ENCODE measurements at places on chromosomes 7 and 10.

DNA sequence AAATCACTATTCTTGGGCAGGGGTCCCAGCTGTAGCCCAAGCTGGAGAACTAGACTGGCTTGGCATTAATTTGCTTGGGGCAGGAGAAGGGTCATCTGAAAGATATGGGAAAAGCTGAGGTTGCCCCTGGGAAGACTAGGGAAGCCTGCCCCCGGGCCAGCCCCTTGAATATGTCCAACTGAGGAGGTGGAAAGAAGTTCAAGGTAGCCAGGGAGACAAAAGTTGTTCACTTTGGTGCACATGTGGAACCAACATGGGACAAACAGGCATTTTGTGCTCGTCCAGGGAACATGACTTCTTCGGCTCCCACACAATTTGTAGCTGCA is 1.4 kb upstream of the LRRC61 start:
- no peak for DNase-seq

GRCh38 chr10:60846173-60846572 is 67.9 kb downstream of the CDK1 start:
- DNase-seq, result no peak

DNA sequence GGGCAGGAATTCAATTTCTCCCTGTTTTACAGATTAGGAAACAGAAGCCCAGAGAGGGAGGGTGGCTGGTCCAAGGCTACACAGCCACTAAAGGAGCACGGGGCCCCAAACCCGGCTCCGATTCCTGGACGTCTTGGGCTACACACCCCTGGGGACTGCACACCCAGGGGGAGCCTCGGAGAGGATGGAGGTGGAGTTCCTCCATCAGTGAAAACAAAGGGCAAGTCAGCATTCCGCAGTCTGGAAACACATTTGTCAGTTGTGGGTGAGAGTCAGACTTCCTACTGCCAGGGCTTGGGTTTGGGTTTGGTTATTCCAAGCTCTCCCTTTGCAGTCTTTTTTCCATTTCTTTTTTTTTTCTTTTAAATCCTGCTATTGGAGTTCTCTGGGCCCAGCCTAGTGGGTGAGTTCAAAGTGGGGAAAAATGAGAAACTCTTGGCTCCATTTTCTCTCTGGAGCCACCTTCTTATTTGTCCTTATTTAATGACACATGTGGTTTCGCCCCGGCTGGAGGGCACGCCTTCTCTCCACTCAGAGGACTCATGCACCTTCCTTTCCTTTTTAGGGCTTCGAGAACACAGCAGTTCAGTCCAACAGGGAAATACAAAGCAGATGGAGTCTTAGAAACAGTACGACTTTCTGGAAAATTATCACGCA is 59.9 kb upstream of the AQP1 start:
- DNase-seq, result no peak

DNA sequence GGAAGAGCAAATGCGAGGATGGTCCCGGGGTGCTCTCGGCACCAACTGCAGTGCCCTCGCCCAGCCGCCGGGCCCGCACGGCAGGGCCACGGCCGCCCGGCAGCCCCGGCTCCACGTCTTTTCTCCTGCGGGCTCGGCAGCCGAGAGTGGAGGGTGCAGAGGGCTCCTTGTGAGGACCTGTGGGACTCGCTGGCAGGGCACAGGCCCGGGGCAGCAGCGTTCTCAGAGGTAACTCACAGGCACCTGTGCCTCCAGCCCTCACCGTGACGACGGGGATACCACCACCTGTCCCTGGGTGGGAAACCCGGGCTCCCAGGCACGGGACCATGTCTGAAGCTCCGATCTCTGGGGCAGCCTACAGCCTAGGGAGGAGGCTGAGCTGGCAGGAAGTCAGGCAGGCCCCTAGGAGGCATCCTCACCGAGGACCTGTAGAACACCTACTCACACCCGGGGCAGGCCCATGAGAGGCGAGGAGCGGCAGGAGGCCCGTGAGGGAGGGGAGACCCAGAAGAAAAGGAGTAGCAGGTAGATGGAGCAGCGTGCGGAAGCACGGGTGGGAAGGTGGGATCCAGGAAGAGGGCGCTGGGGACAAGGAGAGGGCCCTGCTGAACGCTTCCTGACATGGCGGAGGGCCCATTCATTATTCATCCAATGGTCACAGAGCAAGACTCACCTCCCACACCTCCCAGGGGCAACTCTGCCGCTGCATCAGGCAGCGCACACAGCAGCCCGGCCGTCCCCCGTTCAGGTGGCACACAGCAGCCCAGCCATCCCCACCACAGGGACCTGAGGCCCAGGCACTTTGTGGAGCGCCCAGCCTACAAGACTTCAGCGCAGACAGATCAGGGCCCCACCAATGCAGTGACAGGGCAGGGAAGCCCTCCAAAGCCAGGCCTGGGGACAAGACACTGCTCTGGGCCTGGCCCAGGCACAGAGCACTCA is 244.9 kb downstream of the MAD1L1 start:
- DNase-seq, result no peak

DNA sequence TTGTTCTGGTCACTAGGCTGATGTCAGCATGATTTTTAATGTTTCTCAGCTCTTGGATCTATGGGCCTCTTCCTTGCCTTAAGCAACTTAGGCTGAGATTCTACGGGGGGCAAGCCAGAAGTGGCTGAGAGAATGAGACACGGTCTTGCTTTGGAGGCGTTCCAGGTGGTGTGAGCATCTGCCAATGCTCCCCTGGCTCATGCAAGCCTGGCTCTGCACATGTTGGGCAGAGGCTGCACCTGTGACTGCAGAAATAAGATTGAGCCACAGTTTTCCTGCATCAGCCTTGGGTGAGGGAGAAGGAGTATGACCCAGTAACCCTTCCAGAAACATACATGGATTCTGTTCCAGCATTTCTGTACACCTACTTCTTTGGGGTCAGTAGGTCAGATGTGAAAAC is 41.9 kb downstream of the C10orf120 start:
- DNase-seq, result no peak

DNA sequence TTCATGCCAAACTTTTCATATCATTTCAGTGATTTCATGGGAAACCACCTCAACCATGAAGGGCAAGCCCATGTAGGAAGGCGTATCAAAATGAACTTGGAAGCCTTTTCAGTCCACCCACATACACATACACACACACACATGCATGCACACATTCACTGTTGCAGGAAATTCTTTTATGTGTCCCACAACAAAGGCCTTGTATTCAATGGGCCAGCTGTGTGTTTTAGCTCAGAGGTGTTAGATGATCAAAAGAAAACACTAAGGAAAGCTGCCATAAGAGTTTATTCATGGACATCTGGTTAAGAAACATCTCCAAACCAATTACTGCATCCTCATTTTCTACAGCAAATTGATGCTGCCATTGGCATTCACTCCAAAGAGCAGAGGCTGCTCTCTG is 74.4 kb upstream of the STK17A start:
- no peak for DNase-seq

DNA sequence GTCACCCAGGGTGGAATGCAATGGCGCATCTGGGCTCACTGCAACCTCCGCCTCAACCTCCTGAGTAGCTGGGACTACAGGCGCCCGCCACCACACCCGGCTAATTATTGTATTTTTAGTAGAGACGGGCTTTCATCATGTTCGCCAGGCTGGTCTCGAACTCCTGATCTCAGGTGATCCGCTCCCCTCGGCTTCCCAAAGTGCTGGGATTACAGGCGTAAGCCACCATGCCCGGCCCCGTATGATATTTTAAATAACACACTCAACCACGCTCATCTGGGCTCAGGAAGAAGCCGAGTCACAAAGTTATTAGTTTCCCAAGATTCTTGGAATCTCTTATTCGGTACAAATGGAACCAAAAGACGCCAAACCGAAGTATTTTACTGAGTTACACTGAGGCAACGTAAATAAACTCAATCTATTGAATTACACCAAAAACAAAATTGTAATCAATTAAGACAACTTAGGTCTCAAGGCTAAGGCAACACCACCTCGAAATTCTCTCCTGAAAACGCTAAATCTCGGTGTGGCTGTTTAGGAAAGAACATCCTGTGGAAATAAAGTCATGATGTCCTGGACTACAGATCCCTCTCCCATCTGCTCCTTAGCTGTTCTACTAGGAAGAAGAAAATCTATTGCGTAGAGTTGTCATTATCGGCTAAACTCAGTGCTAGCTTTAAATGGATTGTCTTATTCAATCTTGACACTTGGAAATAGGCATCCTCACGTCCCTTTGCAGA is 910 bp downstream of the ARHGAP19 start:
- DNase-seq, result no peak

GRCh38 chr10:127919418-127920271 is 12.7 kb downstream of the PTPRE start:
- DNase-seq, result no peak

DNA sequence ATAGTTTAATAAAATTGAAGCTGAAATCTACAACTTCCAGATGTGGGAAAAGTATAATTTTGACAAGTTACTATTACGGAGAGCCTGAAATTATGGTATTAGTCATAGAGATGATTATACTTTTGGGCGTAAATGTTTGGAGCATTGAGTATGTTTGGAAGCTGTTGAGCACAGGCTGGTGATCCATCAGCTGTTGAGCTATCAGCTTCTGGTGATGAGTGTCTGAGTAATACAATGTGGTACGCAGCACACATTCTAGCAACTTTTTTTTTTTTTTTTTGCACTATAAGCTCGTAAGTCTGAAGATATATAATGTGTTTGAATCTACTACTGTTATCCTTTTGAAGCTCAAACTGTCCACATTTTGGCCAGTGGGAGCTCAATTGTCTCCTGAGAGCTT is 123.4 kb downstream of the ATE1 start:
- DNase-seq, result no peak

- DNase-seq, result no peak
Observed at GRCh38 chr7:2862831-2863361, 18.8 kb upstream of the GNA12 start.

All from activated T-cell treated with anti-CD3 and anti-CD28 coated beads, Interleukin-2, amount 50 U/mL, for 4 hours (primary cell).